ENCODE measurements at places on chromosomes 4 and X.

DNA sequence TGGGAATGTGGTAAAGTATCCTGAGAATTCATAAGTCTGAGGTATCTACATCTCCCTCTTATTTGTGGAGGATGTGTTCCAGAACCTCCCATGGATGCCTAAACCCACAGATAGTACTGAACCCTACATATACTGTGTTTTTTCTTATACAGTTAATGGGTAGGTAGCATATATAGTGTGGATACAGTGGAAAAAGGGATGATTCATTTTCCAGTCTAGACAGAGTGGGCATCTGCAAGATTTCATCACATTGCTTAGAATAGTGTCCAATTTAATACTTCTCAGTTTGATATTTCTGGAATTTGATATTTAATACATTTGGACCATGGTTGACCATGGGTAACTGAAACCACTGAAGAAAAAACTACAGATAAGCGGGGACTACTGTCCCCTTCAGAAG is 155.0 kb upstream of the ANKRD50 start:
- DNase-seq = no peak

DNA sequence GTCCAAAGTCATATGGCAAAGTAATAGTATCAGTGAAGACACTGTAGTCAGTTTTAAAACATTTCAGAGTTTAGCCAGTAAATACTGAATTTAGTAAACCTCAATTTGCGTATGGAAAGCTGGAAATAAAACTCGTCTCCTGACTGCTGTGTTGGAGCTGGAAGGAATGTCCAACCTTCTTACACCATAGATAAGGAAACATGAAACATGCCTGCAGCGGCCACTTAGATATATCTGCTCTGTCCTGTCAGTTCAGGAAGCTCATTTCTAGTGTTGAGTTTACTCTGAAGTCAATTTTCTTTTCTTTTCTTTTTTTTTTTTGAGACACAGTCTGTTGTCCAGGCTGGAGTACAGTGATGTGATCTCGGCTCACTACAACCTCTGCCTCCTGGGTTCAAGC is 21.2 kb downstream of the ARHGAP10 start:
- DNase-seq = no peak

GRCh38 chr4:3615386-3616286 is 83.4 kb upstream of the LRPAP1 start:
- DNase-seq = no peak

DNA sequence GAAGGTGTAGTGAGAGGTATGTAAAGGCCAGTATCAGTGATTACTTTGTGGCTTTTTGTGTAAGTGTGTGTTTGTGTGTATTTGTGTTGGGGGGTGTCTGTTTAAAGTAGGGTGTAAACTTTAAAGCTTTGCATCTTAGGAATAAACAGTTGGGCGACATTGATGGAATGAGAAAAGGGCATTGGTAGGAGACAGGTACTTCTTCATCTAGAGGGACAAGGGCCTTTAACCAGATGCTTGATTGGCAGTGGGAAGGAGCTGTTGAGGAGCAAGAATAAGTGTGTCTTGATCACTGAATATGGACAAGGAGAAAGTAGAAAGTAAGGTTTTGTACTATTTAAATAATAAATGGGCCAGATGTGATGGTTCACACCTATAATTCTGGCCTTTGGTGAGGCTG is 48.8 kb downstream of the RAPGEF2 start:
- DNase-seq = no peak

GRCh38 chrX:66632473-66632872 is 6.4 kb downstream of the EDA2R start:
- DNase-seq = no peak

GRCh38 chrX:39813631-39814277 is 284.0 kb downstream of the BCOR start:
- peak; percentile 43 for DNase-seq

GRCh38 chr4:19278665-19279064 is 973.0 kb upstream of the SLIT2 start:
- no peak for DNase-seq

DNA sequence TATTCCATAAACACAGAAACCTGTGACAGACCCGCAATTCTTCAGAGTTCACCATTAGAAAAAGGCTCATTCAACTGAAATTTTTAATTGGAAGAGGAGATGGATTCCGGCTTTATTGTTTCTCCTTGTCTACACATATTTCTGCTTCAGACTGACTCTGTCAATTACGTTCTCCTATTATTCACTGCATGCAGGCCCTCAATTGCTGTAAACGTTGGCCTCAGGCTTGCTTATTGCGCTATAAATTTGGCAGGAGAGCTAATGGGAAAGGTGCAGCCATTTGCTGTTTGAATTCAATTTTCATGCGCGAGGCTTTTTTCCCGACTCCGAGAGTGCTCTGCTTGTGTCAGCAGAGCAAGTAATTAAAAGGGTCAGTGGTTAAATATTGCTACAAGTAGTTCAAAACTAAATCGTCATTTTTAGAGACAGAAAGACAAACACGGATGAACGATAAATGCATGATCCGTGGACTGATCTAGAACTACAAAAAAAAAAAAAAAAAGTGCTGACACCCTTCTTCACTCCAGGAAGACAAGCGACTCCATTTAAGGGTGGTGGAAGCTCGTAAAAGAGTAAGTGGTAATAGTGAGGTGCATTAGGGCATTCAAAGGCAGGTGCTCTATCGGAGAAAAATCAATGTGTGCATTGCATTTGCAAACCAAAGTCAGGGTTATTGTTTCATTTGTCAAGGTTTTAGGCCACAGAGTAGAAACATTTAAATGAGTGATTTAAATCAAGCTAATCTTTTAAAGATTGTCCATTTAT is 841.6 kb upstream of the FRG1 start:
- no peak for DNase-seq

DNA sequence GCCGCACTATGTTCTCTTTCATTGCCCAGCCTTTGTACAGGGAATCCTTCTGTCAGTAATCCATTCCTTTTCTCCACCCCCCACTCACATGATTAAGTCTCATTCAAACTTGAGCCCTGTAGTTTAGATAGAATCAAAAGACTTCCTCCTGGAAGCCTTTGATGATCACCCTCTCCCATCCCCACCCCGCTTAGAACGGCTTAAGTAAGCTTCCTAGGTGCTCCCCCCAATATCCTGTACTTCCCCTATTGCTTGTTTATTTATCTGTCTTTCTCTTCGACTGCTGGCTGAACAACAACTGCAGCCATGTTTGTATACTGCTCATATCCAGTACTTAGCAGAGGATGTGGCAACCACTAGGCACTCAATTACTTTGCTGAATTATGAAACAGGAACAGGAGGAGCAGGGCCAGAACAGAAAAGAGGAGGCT is 38.5 kb upstream of the GPC3 start:
- no peak for DNase-seq

DNA sequence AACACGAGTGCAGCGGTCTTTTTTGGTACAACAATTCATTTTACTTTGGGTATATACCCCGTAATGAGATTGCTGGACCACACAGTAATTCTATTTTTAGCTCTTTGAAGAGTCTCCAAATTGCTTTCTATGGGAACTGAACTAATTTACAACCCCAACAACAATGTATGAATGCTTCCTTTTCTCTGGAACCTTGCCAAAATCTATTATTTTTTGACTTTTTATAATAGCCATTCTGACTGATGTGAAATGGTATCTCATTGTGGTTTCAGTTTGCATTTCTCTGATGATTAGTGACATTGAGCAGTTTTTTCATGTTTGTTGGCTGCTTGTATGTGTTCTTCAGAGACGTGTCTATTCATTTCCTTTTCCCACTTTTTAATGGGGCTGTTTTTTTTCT is 240.8 kb downstream of the STK32B start:
- DNase-seq = no peak

DNA sequence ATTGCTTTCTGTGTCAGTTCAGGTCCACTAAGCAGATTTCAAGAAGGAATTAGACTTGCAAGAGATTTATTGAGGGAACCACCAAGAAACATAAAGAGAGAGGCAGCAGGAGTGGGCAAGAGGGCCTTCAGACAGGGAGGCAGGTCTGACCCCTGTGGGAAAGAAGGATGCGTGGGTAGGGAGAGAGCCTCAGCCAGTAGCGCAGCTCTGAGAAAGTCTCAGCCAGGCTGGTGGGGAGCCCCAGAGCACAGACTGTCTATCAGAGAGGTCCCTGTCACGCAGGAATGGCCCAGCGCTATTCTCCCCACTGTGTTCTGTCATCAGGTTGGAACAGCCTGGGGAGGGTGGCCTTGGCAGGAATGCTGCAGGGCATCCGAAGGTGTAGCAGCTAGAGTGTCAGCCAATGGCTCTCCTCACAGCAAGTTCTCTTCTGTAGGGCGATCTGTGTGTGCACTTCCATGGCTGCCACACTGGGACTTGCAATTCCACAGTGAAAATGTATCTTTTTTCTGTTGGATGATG is 48.0 kb downstream of the OTC start:
- no peak for DNase-seq

- no peak for DNase-seq
Observed at GRCh38 chr4:67087897-67088296, 457.4 kb downstream of the CENPC start.

DNA sequence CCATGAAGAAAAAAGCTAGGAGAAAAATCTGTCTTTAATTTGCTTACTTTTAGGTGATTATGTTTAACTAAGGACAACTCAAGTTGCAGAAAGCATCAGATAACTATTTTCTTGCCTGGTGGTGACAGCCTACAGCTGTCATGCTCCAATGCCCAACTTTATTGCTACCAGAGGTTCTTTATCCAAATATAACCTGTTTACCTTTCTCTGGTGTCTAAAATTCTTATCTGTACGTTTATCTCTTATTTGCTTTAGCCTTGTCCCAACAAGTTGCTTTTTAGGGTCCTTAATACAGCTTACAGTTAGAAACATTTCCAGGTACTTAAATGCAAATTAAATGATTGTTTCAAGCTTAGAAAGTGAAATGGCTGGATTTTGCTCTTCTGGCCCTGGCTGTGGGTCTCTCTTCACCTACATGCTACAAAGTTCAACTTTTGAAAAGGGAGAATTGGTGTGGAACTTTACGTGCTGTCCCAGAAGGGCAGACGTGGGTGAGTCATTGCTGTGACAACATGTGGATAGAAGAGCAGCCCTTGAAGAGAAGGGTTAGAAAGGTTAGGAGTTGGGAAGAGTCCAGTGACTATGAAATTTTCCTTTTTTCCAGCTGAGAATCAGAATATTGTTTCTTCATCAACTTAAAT is 60.7 kb downstream of the HPGD start:
- no peak for DNase-seq

DNA sequence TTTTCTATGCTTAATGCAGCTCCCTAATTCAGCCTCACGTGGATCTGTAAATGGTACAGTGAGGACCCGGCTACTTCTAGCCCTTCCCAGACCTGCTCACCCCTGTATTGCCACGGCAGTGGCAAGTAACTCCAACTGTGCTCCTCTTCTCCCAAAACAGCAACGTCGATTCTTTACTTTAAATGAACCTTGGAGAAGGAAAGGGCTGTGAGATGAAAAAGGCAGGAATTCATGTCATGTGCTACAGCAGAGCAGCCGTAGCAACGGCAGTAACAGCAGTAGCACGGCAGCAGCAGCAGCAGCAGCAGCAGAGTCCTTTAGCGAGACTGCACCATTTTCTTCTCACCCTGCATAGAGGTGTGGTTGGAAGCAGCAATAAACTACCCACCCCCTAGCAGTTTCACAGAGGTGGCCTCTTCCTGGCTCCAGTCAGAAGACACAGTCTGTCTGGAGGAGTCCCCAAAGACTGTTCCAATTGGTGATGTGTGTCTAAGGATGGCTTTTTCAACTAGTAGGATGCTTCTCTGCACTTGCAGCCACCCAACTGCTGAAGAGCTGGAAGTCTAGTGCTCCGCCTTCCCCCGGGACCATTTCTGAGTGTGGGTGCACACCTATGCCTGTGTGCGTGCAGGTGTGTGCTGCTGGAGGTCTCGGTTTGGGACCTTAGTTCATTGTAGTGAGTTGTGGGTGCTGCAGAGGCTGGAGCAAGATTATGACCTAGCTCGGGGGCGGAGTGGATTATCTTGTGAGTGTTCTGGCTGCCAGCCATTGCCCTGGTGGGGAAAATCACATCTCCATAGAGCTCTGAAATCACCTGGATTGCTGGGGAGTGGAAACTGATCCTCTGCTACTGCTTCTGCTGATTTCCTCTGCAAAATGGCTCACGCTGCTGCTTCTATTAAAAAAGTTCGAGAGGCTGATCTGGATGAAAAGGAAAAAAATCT is 67.2 kb downstream of the ANK2 start:
- peak; percentile 3 for DNase-seq

DNA sequence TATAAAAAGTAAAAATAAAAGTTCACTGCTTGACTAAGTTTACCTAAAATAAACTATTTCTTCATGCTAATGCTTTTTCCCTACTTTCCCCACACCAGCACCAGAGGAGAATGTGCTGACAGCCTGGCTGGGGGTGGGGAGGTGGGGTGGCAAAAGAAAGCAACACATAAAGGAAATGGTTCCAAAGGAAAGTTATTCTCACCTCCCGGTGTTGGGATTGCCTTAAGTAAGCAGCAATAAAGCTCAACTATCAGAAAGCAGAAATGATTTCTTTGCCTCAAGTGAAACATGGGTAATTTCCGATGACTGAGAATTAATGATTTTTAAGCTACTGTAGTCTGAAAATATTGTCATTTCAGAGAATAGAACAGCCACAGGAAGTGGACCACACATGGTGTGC is 84.5 kb upstream of the DKK2 start:
- no peak for DNase-seq

- DNase-seq = peak; percentile 59
Observed at GRCh38 chrX:39174772-39175417, 373.6 kb downstream of the MID1IP1 start.

DNA sequence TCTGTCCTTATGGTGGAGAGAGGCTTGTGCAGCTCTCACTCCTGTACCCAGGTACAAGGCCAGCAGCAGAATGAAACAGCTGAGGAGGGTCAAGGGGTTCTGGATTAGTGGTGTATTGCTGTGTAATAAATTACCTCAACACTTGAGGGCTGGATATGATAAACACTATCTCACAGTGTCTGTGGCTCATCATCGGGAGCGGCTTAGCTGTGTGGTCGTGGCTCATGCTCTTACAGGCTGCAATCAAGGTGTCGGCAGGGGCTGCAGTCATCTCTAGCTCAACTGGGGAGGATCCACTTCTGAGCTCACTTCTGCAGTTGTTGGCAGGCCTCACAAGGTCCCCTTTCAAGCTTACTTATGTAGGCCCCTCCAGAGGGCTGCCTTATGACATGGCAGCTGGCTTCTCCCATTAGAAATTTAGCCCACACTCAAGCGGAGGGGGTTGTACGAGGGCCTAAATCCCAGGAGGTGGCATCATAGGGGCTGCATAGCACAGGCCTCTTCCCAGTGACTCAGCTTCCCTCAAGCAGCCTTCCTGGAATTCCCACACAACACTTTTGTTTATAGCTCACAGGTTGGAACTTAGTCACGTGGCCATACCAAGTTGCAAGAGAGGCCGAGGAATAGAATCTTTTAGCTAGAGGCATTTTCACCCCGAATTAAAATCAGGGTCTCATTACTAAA is 148.2 kb upstream of the RPS6KA3 start:
- no peak for DNase-seq

- DNase-seq = no peak
Observed at GRCh38 chr4:145176641-145177432, 3.6 kb downstream of the OTUD4 start.

Data from mucosa of descending colon (tissue), 3 donors.